Pons (tissue), 1 donor: ENCODE measurements at places on chromosomes 3 and 15.

DNA sequence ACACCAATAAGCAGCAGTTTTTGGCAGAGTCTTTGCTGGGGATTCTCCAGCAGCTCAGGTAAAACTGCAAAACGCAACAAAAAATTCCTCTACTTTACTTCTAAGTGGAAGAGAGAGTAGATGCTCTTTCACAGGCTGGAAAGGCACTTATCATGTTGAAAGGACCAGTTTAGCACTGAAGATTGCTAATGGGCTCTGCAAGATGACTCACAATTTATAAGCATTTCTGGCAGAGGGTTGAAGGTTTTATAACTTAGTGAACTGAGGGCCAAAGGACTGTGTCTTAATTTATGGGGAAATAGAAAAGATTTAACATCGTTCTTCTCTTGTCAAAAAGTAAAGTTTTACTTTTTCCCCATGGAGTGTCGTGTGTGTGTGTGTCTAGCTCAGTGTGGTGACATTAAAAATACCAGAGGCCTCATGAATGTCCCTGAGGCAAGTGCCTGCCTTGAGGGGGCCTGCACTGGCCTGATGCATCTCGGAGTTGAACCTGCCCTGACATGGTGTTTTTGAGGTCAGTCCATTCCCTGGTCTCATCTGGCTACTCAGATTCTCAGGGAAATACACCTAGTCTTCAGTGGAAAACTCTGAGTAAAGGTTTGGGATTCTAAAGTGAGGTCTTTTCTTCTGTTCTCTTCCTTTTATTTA, 1092.0 kb downstream of the NAALADL2 start:
- DNase-seq, result no peak

DNA sequence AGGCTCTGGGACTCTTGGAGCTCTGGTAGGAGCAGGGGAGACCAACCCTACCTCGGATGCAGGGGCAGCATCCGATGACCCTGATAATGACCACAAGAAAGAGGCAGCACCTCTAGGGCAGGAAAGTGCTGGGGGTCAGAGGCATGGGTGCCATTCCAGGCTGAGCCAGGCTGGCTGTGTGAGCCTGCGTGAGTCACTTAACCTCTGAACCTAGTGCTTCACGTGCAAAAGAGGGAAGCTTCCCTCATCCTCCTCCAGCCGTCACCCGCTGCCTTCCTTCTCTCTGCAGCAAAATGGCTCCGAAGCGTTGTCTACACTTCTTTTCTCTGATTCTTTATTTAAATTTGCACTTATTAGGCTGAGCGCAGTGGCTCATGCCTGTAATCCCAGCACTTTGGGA, 35.5 kb downstream of the ZDHHC19 start:
- DNase-seq, result no peak

DNA sequence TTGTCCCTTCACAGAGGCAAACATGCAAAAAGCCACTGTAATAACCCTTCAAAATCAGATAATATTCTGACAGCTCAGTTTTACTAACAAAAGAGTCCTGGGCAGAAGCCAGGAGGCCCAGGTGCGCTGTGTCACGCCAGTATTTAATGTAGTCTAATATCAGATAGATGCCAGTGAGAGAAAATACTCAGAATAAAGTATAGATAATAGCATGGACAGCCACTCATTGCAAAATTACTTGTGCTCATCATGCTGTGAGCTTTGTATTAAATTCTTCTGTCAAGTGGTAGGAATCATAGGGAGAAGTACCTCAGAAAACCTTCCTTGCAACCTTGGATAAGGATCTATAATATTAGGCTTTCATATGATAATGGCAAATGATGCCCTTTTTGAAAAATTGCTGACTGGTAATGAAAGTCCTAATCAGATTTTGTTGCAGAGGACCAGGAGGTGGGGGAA, 1154.3 kb downstream of the ROBO1 start:
- DNase-seq, result no peak

- no peak for DNase-seq
Observed at GRCh38 chr3:60764870-60765269, 486.4 kb downstream of the FHIT start.

DNA sequence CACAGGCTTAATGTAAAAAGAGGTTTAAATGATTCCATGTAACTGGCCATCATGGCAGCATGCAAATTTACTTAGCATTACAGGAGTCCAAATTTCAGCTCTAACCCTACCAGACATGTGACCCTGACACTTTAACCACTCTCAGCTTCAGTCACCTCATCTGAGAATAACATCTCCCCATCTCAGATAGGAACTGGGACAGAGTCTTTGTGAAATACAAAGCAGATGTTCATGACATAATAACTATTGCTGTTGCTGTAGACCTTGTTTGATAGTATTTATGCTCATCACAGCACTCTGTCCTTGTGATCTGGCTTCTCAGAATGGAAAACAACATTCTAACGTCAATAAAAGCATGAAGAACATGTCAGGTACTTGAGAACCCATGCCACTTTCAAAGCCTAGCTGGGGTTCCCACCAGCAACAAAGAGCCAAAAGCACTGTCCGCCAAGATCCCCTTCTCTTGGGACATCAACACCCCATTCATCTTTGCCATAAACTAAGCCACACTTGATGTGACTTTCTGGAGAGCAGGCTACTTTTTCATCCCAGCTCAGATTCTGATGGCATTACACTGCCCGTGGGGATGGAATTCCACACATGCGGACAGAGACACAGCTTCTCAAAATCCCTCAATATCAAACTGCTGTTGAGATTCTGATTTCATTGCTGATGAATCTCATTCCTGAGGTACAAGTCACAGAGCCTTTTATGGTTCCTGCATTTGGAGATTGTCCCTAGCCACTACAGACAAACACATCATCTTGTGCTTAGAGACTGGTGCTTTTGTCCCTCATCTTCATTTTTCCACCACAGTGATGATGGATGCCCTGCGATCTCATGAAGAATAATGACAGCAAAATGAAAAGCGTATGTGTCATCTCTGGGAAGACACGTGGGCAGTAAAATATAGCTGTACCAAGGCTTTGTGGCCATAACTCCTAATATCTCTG, 202.7 kb downstream of the TNIK start:
- DNase-seq, result no peak

DNA sequence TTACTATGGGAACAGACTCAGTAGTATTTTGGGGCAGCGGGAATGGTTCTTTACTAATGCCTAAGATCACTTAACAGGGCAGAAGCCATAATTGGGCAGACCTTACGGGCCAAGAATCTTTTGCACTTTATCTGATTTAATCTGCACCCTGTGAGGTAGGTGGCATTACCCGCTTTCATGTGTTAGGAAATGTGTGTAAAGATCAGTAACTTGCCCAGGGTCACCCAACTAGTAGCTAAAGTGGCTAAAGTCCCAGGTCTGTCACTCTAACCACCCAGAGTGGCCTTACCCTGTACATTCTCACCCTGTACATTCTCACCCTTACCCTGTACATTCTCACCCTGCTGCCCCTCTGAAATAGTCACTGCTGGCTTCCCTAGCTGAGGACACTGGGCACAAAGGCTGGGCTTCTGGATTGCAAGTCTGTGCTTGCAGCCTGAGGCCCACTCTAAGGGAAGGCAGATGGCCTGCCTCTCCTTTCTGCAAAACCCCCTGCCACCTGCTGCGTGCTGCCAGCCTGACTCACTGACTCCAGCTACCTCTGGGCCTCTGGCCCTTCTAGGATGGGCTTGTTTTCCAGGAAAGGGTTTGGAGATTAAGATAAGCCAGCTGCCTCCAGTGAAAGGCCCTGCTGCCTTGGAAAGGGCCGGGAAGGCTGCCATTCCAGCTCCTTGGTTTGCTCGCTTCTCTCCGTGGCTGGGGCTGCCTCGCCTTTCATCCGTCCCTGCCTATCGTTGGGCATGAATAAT, 37.5 kb upstream of the MYZAP start:
- no peak for DNase-seq

DNA sequence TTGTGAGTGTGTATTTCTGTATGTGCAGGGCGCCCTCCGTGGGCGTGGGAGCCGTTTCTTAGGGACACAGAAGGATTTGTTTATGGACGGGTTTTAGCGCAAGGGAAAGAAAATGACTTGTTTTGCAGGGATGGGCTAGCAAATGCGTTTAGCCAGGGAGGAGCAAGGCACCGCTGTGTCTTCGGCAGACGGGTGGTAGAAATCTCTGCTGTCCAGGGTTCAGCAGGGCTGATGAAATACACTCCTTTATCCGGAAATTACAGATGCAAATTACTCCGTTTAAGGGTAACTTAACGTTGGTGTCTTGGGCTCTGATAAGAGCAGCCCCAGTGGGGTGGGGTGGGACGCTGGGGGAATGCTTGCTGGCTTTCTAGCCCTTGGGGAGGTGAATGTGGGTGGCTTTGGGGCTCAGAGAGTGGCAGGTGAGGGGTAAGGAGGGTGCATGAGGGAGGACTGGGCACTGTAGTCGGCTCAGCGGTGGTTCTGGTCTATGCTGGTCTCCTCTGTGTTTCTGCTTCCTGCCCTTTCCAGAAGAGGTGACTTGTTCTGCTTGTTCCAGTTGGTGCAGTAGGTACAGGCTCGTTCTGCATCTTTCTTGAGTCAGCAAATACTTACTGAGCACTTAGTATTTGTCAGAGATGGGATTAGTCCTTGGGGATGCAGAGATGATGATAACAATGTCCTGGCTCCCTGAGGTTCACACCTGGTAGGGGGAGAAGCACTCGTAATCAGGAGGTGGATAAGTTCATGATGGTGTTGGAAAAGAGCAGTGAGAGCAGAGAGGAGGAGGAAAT, 954 bp downstream of the SV2B start:
- no peak for DNase-seq

- no peak for DNase-seq
Observed at GRCh38 chr3:173970281-173970680, 572.7 kb downstream of the NLGN1 start.

DNA sequence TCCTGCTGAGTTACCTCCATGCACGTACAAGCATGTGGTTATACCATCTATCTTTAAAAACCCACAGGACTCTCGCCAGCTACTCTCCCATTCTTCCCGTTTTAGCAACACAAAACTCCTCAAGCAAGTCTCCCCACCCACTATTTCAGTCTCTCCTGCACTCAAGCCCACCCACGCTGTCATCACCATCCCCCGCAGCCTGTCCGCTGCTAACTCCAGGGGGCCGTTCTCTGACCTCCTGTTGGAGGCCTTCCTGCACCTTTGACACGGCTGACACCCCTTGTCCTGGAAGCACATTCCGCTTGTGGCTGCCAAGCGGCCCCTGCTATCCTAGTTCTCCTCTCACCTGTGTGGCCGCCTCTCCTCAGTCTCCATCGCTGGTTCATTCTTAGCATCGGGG, 7.5 kb upstream of the PCSK6 start:
- DNase-seq, result no peak

GRCh38 chr15:45522328-45523165, at the start of gene SLC30A4:
TSS of gene SLC30A4 (minus strand) at chr15:45522755. CDS start at chr15:45522354, 401 bp downstream.
- DNase-seq, result peak; percentile 72
